MCF 10A (cell line): ENCODE measurements at places on chromosomes 4 and X.

- no peak for DNase-seq
Observed at GRCh38 chr4:111230265-111230664, 607.4 kb upstream of the PITX2 start.

DNA sequence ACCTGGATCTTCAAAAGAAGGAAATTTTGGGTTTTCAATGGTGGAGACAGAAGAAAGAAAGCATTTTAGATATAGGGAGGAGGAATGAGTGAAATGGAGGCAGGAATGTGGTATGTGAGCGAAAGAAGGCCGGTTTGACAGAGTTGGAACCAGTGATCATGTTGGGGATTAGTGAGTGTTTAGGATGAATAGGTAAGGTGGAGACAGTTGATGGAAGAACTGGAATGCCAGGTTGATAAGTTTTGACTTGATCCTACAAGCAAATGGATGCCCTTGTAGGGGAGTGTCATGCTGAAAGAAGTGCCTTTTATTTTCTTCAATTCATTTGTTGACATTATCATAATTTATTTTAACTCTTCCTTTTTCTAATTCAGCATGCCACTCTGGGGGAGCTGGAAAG, 207.8 kb upstream of the AMOT start:
- DNase-seq = no peak

GRCh38 chrX:107714206-107714891, 61.2 kb downstream of the TSC22D3 start:
- no peak for DNase-seq

DNA sequence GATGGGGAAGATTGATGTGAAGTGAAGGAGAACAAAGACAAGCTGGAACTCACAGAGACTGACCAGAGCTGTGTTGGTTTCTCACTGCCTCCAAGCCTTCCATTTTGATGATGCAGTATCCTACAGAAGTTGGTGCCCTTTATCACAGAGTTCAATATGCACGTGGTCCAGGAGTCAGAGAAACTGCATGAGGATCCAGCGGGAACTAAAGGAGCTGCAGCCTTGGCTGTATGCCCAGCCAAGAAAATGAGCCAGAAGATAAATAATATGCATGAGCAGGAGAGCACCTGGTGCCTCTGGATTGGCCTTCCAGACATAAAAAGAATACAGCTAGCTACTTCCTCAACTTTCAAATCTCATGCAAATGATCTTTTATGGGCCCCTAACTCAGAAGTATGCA, 44.3 kb upstream of the DCLK2 start:
- peak; percentile 40 for DNase-seq

- DNase-seq = peak; percentile 9
Observed at GRCh38 chr4:23680671-23681518, 209.0 kb downstream of the PPARGC1A start.

DNA sequence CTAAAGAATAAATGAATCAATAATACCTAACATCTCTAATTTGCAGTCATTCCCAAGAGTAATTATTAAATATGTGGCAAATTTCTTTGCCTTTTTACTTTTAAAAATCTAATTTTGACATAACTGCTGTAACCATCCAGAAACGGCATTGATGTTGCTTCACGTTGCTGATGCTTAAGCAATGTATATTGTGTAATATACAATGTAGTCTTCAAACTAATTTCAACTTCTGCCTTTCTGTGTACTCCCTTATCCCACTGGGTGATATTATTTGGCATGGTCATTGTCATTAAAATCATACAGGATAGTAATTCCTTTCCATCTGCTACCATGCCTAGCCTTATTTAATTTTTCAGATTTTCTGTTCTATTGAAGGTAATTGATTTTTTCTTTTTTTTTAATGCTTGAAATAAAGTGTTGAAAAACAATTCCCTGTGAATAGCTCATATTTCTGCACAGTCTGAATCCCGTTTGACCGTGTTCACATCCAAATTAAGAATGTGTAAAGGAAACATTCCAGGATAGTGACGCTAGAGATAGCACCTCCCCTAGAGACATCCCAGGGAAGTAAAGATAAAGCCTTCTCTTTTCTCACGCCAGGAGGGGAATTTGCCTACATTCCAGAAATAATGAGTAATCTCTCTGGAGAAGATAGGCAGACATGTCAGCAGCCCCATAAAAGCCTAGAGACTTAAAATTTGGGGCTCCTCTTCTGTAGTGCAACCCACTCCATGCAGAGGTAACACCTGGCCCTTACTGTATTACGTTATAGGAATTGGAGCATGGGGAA, 8.6 kb downstream of the FAM200B start:
- peak; percentile 70 for DNase-seq

DNA sequence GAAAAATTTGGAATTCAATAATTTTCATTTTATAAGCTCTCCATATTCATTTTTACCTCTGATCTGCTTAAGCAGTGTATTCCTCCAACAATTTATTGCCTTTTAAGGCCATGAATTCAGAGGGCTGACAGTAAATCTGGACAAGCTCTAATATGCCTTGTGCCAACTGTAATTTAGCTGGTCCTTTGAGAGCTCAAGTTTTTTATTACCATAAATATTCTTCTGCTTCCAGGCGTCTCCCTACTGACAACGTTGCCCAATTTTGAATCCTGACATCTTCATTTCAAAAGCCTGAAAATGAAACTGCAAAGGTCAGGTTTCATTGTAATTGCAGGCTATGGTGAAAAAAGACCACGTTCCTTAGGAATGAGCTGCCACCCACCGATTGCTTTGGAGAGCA, 95.8 kb upstream of the GEMIN8 start:
- DNase-seq = no peak

DNA sequence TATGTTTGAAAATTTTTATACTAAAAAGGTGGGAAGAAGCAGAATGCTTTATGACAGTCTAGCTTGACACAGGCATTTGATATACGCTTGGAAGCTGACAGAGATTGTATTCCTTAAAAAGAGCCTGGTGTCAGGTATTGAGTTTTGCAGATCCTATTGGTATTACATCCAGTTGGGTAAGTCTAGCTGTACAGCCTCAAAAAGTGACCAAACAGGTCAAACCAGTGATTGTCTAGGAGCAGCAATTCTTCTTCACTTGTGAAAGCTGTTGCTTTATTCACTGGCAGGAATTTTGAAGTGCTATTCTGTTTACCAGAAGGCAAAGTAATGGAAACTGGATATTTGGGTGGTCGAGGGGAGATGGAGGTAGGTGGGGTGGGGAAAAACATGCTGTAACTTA, 77.5 kb downstream of the UCHL1 start:
- no peak for DNase-seq

DNA sequence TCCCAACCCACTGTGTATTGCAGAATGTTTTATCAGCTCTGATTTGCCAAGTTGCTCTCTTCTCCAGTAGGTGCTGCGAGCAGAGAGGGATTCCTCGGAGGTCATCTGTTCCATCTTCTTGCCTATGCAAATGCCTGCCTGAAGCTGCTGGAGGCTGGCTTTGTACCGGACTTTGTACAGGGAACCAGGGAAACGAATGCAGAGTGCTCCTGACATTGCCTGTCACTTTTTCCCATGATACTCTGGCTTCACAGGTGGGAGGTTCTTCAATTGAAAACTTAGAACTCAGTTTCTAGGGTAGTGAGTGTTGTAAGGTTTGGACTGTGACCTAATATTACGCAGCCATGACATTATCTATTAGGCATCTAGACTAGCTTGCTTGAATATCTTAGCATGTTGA, 24.9 kb downstream of the AR start:
- no peak for DNase-seq

DNA sequence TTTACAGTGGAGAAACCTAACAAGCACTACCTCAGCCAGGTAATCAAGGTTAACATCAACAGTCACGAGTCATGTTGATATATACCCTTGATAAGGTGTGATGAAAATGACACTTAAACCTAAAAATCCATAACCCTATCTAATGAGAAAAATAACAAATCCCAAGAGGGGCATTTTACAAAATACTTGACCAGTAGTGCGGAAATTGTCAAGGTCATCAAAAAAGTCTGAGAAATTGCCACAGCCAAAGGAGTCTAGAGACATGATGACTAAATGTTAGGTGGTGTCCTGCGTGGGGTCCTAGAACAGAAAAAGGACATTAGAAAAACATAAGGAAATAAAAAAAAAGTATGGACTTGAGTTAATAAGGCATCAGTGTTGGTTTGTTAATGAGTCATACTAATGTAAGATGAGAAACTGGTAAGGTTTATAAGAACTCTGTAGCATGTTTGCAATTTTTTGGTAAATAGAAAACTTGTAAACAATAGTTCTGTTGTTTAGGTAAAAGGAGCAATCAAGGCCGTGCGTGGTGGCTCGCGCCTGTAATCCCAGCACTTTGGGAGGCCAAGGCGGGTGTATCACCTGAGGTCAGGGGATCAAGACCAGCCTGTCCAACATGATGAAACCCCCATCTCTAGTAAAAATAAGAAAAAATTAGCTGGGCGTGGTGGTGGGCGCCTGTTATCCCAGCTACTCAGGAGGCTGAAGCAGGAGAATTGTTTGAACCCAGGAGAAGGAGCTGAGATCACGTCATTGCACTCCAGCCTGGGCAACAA, 2.9 kb downstream of the RPL36A start:
- no peak for DNase-seq

DNA sequence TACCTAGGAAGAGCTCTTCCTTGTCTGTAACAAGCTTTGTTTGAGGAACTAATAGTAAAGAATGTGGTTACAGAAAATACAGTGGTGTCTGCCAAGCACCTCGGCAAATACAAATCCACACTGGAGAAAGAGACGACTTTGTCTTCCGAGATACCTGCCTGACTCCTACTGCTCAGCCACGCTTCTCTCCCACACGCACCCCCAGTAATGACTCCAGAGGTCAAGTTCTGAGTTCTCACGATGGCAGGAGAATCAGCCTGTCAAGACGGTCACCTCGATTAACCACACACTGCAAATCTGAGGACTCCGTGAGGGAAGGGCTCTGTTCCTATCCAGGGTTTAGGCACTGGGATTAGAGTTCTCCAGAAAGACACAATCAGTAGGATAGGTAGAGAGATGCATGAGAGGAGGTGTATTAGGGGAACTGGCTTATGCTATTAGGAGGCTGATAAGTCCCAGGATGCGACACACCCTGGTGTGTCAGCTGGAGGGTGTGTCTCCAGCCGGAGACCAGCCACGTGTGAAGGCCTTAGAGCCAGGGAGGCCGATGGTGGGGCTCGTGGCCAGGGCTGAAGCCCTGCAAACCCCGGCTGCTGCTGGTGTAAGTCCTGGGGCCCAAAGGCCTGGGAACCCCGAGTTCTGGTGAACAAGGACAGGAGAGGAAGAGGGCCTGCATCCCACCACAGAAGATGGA, 8.4 kb upstream of the TRIML2 start:
- DNase-seq = no peak

GRCh38 chr4:159358226-159358625, 255.3 kb downstream of the RAPGEF2 start:
- no peak for DNase-seq

DNA sequence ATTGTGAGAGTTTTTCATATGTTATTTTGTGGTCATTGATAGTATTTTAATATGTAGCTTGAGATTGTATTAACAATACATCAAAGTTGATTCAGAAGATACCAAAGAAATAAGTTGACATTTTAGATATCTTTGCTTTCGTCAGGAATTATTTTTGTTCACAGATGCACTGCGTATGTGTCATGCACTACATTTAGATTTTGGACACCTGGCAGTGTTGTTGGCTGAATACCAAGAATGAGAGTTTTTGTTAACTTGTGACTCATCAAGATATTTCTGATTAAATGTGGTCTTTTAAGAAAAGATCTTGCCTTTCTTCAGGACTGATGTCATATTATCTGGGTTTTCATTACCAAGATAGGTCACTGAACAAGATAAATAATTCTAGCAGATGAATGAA, 633.4 kb downstream of the CENPC start:
- peak; percentile 82 for DNase-seq

DNA sequence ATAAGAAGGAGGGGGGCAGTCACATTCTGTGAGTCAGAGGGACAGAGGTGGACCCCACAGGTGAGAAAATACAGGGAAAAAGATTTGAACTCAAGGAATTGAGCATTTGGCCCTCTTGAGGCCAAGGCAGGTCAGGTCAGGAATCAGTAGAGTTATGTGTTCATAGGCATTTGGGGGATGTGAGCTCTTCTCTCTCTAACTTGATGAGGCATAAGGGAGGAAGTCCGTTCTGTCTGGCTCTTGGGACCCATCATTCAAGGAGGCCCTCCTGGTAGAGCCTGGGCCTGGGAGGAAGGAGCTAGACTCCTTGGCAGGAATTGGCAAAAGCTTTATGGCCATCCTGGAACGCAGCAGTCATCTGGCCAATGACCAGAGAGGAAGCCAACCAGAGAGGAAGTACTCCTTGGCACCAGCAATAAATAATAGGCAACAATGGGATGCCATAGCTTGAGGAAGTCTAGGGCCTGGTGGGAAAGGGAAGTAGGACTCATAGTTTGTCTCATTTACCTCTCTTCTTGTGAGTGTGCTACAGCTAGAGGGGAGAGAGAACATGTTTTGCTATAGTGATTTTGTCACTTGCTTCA, 53.0 kb downstream of the MSN start:
- no peak for DNase-seq

GRCh38 chr4:13836946-13837912, 209.7 kb upstream of the BOD1L1 start:
- DNase-seq = no peak

GRCh38 chrX:71629467-71629866, 11.2 kb upstream of the CXCR3 start:
- DNase-seq = no peak

GRCh38 chrX:9605484-9605883, 140.6 kb downstream of the TBL1X start:
- no peak for DNase-seq

GRCh38 chrX:7542587-7543380, 300.2 kb upstream of the VCX start:
- no peak for DNase-seq

DNA sequence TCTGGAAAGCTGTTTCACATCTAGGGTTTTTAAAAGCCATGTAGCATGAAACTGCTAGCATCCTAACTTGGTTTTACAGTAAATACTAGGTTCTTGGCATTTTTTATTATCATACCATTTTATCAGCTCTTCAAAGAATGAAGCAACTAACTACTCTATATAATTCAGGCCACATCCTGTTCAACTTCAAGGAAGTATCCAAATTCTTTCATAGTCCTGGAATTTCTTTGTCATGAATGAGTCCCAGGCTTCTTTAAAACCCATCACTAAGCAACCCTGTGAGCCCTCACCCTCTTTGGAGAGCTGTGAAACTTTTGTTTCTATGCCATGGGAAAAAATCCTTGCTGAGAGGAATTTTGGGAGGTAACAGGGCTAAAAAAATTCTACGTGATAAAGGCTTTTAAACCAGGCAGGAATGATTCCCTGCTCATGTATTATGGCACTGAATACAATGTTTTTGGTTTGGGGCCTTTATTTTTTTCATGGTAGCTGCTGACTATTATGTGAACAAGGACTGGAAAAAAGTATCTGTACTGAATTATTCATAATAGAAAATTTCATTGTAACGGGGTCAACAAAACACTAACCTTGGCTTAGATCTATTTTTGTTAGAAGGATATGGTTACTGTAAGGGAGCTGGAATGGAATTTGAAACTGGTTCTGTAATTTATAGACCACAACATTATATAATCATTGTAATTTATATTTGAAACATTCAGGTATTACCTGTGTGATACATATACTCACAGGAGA, 164.9 kb downstream of the DCTD start:
- DNase-seq = no peak

GRCh38 chrX:40202456-40202855, 104.7 kb upstream of the BCOR start:
- no peak for DNase-seq

GRCh38 chr4:153428941-153429475, 37.2 kb upstream of the TMEM131L start:
- DNase-seq = no peak
